Cortex of kidney (tissue), 1 donor: ENCODE measurements at places on chromosomes 2 and 18.
A peak's percentile ranks its signal among the peaks of the same experiment; 100 is the strongest.

GRCh38 chr2:55718165-55719008 lies 24.7 kb upstream of the PNPT1 start:
- DNase-seq, result no peak

- DNase-seq, result no peak
Measured at GRCh38 chr18:24502667-24503523, 42.5 kb downstream of the HRH4 start.

DNA sequence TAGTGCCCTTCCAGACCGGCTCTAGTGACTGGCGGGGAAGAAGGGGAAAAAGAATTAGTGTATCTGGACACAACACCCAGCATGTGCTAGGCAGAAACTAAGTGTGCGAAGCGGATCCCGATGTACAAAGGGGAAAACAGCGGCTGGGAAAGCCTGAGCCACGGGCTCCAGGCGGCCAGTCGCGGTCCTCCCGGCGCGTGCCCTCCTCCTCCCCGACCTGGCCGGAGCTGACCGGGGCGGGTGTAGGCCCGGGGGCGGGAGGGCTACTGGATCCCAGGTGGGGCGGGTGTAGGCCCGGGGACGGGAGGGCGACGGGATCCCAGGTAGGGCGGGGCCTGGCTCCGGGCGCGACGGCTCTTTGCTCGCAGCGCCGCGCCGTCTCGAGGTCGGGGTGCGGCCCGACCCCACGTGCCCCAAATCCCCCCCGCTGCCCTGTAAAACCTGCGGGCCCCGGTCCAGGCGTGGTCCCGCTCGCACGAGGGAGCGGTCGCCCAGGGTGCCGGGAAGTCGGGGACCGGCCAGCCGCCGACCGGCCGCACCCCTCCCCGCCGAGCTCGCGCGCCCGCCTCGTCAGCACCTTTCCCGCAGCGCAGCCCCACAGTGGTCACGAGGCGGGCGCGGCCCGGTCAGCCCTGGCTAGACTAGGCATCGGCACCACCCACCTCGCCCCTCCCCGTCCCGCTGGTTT lies 48.8 kb downstream of the C2orf42 start:
- peak; percentile 76 for DNase-seq

GRCh38 chr2:222050981-222051380 lies 247.8 kb downstream of the PAX3 start:
- no peak for DNase-seq

GRCh38 chr2:27683390-27684071 lies 19.8 kb downstream of the SLC4A1AP start:
- no peak for DNase-seq

DNA sequence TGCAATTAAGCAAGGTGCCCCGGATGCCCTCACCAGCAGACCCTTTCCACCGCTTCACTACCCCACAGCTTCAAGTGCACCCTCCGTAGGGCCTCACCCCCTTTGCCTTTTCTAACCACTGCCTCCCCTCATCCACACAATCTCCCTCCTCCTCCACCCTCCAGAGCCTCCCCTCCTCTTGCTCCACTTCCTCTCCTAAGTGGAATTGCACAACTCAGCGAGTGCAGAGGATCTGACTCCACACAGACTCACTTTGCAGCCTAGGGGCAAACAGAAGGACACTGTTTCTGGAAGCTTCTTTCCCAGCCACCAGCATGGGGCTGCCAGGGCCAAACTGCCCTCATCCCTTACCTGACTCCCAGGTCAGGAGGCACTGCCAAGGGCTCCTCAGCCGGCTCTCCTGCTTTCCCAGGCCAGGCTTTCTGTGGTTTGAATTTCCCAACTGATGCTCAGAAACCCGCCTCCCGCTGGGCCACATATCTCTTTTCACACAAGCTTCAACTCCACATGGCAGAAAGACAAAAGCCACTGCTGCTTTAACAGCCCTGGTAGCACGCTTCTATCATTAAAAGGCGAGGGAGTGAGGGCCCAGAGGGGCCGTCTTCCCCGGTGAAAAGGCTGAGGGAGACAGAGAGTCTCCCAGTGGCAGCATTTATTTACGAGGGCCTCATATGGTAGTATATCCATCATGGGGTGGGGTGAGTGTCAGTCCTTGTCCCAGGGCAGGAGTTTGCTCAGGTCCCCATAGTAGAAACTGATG lies 74.7 kb upstream of the MGAT4A start:
- DNase-seq, result no peak

DNA sequence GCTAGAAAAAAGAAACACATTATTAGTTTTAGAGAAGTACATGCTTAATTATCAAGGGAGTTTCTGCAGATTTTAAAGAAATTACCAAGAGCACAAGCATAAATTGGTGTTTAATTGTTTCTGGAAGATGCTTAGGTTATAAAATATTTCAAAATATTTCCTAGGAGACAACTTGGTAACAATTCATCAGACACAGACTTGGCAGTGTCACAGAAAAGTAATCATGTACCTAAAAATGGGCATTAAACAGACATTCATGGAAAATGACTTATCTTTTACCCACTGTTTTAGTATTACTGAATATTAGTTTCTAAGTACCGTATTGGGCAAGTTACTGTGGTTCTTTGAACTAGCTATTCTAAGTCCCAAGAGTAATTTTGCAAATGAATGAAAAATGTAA lies 428.8 kb upstream of the LYPD1 start:
- no peak for DNase-seq

- DNase-seq, result no peak
Measured at GRCh38 chr2:222355860-222356259, 57.1 kb upstream of the PAX3 start.

- no peak for DNase-seq
Measured at GRCh38 chr18:62610351-62610700, 87.5 kb downstream of the ZCCHC2 start.

- no peak for DNase-seq
Measured at GRCh38 chr2:198273660-198274059, 469.3 kb downstream of the PLCL1 start.

- DNase-seq, result no peak
Measured at GRCh38 chr2:206212673-206213513, 53.2 kb downstream of the EEF1B2 start.

DNA sequence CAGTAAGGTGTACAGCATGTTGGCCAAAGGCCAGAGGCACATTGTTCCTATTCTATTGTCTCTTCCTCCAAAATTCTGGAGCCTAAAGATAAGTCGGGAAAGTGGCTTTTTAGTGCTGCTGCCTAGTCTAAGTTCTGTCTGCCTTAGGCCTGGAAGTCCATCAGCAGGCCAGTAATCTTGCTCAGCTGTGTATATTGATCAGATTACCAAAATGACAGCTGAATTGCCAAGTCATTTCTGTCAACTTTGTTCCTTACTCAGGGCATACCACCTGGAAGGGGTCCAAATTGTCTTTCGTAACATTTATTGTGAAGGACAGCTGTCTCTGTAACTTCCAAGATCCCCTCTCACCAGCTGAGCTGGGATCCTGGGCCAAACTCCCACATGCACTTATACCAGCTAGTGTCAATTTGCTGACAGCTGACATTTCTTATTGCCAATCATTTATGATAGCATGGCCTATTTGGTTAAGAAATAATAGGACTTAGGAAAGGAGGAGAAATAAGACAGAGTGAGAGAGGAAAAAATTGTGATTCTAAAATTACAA lies 116.8 kb upstream of the FSHR start:
- DNase-seq, result no peak

- no peak for DNase-seq
Measured at GRCh38 chr2:11099122-11100065, 55.9 kb upstream of the SLC66A3 start.
